ENCODE measurements at places on chromosomes 6 and 20.

- no peak for DNase-seq
These were observed 9.3 kb downstream of the SLC22A1 start for GRCh38 chr6:160130729-160131484.

- DNase-seq = no peak
These were observed 5.8 kb upstream of the PACSIN1 start for GRCh38 chr6:34459899-34460593.

DNA sequence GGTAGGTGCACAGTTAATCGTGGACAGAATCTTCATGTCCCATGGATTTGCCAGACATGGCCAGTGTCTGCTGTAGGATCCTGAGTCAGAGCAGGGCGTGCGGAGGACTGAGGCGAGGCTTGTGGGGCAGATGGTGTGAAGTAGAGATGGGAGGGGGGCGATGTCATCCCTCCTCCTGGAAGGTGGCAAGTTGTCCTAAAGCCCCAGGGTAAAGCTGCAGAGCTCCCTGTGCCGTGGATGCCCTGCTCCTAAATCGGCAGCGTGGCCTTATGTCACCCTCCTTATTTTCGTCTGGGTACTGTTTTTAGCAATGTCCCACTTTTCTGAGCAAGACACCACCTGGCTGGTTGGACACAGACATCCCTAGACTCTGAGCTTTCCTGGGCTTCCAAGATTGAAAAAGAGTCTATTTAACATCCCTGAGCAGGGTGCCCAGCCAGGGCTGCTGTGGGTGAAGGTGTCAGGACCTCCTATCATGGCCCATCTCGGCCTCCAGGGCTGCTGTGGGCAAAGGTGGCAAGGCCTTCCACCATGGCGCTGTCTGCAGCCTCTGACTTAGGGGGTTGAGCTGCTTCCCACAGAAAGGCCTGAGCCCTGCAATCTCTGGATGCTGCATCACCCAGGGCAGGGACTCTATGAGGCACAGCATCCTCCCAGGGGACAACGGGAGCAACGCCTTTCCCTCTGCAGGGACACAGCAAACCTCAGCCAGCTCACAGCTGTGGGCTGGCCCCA is 145.4 kb downstream of the TTLL2 start:
- no peak for DNase-seq

- DNase-seq = no peak
These were observed 361.9 kb downstream of the BCKDHB start for GRCh38 chr6:80468398-80468797.

- no peak for DNase-seq
These were observed 28.4 kb upstream of the MAS1L start for GRCh38 chr6:29516108-29516507.

DNA sequence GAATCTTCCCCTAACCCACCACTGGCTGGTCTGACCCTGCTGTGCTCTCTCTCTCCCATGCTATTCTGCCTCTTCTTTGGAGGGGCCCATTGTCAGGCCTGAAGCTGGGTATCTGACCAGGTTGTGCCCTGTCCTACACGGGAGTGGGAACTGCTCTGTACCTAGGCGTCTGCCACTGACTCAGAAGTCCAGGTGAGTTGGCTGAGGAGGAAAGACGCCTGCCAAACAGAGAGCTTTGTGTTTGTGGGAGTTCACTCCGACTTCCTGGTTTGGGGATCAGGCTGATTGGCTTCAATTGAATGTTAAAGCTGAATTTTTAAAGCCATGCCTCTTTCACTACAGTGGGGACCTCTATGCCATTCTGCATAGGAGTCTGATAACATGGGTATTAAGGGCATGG is 136.0 kb downstream of the CCDC170 start:
- DNase-seq = no peak

DNA sequence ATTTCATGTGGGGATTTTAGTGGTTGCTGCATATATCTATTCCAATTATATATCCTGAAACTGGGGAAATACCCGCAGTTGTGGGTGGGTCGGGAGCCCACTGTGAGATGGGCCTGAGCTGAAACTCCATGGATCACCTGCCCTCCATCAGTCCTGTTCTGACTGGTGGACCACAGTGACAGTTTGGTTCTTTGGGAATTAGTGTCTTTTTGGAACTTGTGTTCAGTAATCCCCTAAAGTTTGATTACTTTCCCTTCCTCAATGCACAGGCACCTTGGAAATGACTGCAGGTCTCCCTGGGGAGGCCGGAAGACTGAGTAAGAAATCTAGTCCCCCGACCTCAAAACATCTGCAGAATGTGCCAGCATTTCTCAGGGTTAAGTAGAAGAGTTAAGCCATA is 11.3 kb downstream of the STK35 start:
- no peak for DNase-seq

GRCh38 chr6:167678102-167679101 is 148.3 kb upstream of the AFDN start:
- no peak for DNase-seq

DNA sequence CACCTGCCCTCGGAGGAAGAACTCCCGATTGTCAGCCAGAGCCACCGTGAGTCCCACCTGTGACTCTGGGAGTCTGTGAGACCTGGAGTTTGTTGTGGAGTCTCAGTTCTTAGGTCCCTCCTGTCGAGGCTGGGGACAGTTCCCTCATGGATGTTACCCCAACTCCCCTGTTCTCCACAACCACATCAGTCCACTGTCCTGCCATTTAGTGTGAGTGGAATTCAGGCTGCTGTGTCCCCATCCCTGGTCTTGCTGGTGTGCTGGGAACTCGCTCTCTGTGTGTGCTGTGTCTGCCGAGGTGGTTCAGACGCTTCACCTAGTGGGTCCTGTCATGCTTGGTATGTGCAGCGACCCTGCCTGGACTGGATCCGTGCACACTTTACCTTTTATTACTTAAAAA is 163.2 kb downstream of the DTNBP1 start:
- DNase-seq = no peak

GRCh38 chr6:19052219-19052618 is 665.1 kb downstream of the RNF144B start:
- DNase-seq = no peak

- DNase-seq = no peak
These were observed 5.2 kb downstream of the CDC25B start for GRCh38 chr20:3801299-3801698.

DNA sequence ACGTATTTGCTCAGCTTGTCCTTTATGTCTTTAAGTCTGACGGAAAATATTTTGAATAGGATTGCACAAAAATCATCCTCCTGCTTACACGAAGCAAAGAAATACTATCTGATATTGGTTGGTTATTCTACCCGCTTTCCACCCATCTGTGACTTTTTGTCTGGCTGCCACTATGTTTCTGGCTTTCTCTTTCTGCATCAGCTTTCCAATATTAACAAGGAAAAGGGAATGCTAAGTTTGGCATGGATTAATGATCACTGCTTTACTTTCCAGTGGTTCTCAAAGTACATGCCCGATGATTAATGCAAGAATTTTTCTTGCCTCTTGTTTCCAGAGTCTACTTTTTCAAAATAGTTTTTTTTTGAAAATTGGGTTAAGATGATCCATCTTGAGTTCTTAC is 57.0 kb downstream of the RNF144B start:
- no peak for DNase-seq

GRCh38 chr6:75334266-75335040 is 49.9 kb upstream of the TMEM30A start:
- DNase-seq = no peak

GRCh38 chr6:156045401-156046267 is 590.0 kb upstream of the NOX3 start:
- DNase-seq = no peak

DNA sequence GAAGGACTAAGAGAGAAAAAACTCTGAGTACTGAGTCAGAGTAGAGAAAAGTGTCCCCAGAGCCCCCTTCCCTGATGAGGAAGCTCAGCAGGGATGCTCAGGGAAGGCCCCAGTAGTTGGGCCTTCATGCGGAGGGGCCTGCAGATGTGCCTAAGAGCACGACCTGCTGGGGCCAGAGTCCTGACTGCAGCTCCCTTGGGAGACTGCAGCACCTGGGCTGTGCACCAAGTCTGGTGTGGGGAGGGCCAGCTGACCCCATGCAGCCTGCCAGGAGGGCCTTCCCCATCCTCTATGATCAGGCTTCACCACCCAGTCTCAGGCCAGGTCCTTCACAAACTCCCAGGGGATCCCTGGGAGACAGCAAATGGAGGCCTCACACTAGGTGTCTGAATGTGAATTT is 130.4 kb downstream of the FNDC1 start:
- no peak for DNase-seq

DNA sequence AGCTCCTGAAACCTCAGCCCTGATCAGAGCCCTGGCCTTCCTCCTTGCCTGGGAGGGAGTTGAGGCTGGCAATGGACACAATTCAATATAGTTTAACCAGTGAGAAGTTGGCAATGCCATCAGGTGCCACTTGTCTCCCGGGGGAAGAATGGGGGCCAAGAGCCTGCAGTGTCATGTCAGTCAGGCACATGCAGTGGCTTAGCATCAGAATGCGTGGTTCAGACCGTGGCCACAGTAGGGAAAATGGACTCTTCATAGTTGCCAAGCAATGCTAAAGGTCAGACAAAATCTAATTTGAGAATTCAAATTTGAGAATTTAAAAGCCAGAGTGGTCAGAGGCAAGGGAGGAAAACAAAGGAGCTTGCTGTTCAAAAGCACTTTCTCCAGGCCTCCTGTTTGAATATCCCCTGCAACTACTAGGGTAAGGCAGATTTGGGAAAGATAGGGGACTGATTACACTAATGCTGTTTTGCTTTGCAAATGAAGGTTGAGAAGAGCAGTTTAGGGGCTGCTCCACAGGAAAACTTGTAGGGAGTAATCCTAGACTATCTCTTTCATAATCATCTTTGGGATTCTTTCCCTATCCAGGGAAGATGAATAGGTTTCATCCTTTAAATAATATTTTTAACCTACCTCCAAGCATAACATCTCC is 33.1 kb upstream of the CLIC5 start:
- no peak for DNase-seq

GRCh38 chr6:144478483-144478882 is 193.3 kb downstream of the UTRN start:
- no peak for DNase-seq

DNA sequence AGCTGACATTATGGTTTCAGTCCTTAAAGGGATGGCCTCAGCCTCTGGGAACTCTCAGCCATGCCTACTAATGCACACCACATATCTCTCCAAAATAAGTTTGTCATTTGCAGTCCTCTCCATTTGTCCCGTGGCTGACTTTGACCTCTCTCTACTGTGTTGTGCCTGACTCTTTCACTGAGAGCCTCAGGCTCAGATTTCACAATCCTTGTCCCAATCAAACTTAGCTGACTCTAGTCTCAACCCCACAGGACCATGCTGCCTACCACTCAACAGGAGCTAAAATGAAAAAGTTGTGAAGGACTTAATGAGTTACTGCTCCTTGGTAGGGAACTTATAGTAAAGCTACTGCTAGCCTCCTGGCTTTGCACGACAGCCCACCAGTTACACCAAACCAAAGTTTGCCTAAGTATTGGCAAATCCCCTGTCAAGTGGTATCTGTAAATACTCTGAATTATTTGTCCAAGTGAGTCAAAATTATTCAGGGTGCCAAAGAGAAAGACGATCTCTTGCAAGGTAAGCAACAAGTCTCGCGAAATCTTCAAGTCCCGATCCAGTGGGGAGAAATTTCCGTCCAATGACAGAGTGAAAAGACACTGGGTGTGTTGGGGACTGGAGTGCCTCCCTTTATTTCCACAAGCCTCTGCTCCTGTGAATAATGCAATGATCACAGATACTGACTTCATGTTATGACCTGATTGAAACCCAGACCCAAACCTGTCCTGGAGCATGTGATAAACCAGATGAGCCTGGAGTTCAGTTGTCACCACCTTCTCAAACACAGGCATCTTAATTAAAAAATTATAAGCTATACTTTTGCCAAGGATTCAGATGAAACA is 124.4 kb upstream of the FOXQ1 start:
- no peak for DNase-seq

GRCh38 chr6:107843400-107843799 is 19.3 kb upstream of the SCML4 start:
- no peak for DNase-seq

GRCh38 chr6:119261944-119262284 is 87.6 kb downstream of the MAN1A1 start:
- no peak for DNase-seq
